ENCODE measurements at places on chromosomes 7 and 10.

- no peak for DNase-seq
Observed at GRCh38 chr7:100472854-100473499, 6.0 kb downstream of the TSC22D4 start.

DNA sequence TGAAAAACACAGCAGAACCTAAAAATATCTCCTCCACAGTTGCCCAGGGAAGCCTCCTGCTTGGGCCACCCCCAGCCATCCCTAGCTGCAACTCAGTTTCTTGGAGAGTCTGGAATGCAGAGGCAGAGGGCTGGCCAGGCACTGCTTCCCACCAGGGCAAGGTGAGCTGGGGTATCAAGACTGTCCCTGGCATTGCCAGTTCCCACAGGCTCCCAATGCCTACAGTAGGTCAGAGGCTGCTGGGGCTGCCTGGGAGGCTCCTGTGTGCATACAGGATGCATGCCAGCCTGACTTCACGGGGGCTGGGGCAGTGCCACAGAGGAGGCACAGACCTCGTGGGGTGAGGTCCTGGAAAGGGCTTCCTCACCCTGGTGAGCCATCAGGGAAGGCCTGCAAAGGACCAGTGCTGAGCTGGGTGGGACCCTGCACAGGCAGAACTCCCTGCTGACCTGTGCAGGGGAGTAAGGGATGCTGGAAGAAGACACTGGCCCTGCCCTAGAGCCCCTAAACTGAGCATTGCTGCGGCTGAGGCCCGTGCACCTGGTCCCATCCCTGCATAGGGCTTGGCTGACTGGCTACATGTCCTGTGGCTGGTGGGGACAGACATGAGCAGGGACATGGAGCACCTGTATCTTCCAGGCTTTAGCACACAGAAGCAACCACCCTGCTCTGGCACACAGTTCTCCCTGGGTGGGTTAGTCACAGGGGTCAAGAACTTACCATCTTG is 121.9 kb upstream of the RET start:
- no peak for DNase-seq

- DNase-seq: no peak
Observed at GRCh38 chr10:98901441-98902110, 334.1 kb downstream of the HPSE2 start.

DNA sequence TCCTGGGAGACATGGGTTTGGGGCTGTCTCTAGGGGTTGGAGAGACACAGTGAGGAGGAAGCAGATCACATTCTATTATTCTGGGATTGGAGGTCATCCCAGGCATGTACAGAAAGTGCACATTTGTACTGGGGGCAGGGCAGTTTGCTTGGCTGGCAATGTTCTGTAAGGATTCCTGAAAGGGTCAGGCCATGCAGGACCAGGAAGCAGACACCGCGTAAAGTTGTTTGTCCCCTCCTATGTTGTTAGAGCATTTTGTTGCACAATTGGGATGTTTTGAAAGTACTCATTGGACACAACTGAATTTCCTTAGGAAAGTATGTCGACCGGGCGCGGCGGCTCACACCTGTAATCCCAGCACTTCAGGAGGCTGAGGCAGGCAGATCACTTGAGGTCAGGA is 12.5 kb downstream of the LYZL2 start:
- no peak for DNase-seq

GRCh38 chr10:3971713-3972112 is 186.7 kb upstream of the KLF6 start:
- DNase-seq: no peak

DNA sequence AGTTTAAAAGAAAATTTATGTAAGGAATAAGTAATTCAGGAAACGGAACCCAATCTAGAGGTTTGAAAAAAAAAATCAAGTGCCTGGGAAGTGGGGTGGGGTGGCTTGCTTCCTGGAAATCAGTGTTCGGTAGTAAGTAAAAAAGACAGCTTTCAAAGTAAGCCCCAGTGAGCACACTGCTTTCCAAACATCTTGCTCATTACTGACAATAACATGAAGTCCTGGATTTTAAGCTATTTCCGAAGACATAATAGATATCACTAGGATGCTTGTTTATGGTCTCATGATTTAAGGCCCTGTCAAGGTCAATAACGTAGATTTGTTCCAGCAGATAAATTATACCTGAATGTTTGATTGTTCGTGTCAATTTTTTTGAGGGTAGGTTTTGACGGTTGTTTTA is 1.3 kb downstream of the STAMBPL1 start:
- no peak for DNase-seq

- DNase-seq: no peak
Observed at GRCh38 chr7:33886149-33886623, 19.2 kb upstream of the BMPER start.

DNA sequence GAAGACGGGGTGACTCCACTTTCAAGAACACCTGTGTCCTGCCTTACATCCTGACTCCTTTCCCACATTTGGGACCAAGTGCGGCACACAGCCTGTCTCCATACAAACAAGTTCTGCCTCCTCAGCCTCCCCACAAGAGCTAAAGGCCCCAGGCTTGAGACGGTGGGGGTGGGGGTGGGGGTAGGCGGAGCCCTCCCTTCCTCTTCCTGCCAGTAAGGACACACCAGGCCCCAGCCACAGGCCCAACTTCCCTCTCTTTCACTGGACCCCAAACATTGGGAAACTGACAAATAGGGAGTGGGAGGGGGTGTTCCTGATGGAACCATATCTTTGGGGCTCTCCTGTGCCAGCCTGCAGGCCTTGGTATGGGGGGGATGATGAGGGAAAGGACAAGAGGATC is 4.6 kb downstream of the CDK5 start:
- no peak for DNase-seq

DNA sequence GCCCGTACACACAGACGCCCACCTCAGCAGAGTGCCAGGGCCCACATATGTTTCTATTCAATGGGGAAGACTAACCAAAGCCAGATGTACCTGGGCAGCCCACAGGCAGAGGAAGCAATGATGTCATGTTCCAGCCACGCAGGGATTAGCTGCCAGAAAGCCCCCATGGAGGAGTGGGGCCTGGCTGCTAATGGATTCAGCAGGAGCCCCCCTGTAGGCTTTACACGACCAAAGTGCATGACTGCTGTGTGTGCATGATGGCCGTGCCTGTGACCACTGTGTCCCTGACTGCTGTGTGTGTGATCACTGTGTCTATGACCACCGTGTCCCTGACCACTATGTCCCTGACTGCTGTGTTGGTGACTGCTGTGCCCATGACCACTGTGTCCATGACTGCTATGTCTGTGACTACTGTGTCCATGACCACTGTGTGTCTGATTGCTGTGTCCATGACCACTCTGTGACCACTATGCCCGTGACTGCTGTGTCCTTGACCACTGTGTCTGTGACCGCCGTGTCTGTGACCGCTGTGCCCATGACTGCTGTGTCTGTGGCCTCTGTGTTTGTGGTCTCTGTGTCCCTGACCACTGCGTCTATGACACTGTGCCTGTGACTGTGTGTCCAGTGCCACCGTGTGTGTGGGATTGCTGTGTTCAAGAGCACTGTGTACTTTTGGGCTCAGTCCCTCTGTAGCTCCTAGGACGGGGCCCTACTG is 409.3 kb downstream of the RPS24 start:
- no peak for DNase-seq

DNA sequence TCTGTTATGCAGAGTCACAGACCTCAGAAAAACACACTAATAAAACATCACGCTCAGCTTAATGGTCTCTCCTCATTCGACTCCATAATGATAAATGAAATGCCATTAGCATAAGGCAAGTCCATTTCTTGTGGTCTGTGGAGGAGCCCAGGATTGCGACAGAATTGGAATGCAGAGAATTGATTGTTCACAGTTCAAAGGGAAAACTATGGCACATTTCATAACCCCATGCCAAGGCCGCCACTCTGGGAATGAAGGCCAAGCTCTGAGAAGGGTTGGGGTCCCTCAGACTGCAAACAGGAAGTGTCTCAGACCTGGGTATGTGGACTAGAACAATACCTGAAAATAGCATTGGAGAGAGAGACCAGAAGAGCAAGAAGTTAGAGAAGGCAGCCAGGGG is 398.9 kb downstream of the ADRA2A start:
- DNase-seq: no peak

DNA sequence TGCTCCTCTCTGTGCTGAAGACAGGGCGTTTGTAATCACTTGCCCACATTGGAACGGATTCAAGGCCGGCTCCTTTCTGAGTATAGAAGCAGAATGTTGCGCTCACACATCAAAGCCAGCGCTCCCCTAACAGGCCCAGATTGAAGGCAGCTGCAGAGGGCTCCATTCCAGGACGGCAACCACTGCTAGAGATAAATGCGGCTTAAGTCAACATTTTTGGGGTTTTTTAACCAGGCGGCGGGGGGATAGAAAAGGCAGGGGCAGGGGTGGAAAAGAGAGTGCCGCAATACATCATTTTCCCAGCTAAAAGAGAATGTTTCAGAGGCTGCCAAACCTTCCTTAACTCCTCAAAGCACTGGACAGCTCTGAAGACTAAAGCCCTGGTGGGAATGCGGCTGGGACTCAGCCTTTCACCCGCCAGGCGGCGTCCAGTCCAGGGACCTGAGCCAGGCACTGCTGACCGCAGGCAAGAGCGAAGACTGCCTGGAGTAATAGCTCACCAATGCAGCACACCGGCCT is 189.6 kb downstream of the TNS3 start:
- DNase-seq: peak; percentile 44

GRCh38 chr7:150727381-150727780 is 9.8 kb upstream of the GIMAP5 start:
- DNase-seq: no peak

- DNase-seq: no peak
Observed at GRCh38 chr7:150375662-150376521, 3.2 kb upstream of the ZNF775 start.

- no peak for DNase-seq
Observed at GRCh38 chr7:129134356-129134987, 10.0 kb upstream of the TSPAN33 start.

DNA sequence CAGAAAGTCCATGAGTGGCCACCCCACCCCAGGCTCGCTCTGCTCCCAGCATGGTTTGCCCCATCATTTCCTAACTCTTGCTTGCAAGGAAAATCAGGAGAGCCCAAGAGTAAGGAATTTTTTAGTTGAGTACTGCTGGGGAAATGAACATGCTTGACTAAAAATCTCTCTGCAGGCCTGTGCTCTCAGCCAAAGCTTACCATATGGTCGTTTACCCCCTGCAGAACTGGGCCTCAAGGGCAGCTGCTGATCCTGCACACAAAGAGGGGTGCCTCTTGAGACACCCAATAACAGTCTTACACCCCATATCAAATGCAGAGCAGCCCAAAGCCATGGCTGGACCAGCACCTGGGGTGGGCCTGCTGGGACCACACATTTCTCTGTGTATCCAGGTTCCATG is 183.2 kb downstream of the CXCL12 start:
- DNase-seq: no peak

GRCh38 chr10:22742678-22743077 is 28.3 kb upstream of the PIP4K2A start:
- no peak for DNase-seq

DNA sequence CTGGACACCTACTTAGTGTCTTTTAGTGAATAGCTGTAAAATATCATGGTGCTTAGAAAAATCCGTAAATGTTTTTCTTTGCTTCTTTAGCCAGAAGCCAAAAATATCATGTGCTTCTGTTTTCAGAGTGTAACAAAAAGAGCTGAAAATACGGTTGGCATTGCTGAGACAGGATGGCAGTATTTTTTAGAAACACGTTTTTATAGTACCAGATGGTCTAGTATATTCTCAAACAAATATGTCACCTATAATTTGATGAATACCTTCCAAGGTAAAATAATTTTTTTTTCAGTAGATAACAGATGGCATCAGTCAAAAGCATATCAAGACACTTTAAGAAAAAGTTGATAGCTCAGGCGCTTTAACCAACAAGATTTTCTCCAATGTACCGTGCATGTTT is 326.6 kb downstream of the PHF14 start:
- DNase-seq: no peak

DNA sequence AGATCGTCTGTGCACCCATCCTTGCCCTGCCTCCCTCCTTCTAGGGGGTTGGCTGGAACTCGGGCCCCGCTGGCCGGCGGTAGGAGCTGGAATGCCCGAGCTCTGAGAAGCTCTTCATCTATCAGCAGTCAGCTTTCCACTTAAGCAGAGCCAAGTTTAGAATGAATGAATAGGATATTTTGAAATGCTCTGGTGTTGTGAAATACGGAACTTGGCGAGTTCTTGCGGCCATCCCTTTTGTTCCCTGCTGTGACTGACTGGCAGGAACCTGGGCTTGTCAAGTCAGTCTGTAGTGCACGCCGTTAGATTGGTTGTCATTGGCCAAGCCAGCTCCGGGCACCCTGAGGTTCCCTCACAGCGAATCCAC is 33.3 kb downstream of the FOXK1 start:
- peak; percentile 32 for DNase-seq

DNA sequence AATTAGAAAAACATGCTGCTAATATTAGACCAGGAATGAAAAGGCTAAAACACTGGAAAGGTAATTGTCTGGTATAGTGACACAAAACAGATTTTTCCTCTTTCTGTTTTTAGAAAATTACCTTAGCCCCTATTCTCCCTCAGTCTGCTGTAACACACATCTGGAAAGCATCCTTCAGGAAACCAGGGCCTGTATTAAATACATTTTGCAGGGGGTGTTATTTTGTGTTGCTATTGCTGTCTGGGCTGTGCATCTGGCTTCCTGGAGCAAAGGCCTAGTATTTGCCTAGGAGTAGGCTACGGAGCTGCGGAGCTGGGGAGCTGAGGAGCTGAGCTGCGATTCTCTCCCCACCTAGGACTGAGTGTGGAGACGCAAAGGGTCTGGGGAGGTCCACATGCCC is 169.3 kb downstream of the GFRA1 start:
- DNase-seq: no peak

DNA sequence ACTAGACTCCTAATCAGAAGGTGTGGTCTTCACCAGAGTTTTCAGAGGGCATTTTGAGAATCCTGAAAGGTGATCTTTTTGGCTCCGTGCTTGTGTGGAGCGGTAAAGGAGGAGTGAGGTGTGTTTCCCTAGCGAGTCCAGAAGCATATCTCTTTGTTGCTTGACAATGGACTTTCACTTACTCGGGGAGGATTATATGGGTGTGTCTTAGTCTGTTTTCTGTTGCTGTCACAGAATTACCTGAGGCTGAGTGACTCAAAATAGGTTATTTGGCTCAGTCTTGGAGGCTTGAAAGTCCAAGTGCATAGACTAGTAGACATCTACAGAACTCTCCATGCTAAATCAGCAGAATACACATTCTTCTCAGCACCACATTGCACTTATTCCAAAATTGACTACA is 57.9 kb downstream of the AKR1C4 start:
- no peak for DNase-seq

- DNase-seq: no peak
Observed at GRCh38 chr7:70006261-70006920, 408.1 kb downstream of the AUTS2 start.

DNA sequence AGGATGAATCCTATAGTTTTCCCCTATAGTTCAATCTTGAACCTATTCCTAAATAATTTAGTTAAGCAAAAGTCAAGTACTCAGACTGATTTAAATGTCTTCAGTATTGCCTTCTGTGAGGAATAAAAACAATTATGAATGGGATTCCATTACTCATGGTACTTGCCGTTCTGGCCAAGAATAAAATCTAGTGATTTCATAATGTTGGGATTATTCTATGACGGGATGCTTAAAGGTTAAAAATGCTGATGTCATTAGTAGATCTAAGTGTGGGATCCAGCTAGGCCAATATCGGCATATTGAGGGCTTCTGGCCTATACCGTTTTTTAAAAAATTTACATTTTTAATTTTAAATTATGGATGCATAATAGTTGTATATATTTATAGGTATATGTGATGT is 5.3 kb downstream of the BPGM start:
- no peak for DNase-seq
